ENCODE measurements at places on chromosomes 6 and 20.
A peak's percentile ranks its signal among the peaks of the same experiment; 100 is the strongest.

GRCh38 chr6:85679445-85680123, 36.9 kb upstream of the SYNCRIP start:
- DNase-seq, result no peak

DNA sequence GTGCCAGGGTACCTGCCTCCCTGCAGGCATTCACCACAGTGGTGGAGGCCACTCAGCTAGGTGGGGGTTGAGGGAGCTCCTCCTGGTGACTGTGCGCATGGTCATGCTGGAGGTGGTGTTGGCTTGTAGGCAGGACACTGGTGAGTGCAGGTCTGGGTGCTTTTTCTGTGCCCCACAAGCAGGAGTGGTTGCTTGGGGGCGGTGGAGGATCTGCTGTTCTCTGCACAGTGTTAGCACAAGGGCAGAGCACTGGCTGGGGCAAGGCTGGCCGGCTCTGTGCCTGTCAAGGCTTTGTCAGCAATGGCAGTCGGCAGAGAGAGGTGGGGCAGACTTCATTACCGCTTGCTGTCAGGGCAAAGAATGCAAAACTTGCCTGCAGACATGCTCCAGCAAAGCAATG, 632.1 kb upstream of the ID4 start:
- no peak for DNase-seq

DNA sequence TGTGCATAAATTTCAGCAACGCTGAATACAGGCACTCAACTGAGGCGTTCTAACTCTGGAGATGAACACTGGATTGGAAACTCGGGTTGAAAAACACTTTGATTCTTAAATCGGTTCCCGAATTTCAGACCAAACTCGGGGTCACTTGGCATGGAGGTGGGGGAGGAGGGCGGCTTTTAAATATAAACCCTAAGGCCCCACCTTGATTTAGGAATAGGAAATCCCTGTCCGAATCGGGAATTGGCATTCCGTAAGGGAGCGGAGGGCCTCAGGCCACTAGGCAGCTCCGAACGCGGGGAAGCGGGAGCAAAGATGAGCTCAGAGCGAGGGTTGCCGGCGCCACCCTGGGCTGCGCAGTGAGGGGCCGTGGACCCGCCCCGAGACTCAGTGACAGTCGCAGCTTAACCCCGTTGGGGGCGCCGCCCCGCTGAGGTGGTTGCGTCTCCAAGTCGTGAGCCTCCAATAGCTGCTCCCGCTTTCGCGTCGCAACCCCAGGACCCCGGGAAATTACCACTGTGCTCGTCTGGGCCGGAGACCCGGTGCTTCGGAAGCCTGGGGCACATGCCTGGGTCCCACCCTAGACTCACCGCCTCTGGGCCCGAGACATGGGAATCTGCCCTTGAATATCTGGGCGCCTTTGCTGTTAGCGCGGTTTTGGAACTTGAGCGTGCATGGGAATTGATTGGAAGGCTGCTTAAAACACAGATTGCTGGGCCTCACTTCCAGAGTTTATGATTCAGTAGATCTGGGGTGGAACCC, 4.6 kb upstream of the SIM1 start:
- DNase-seq, result no peak

DNA sequence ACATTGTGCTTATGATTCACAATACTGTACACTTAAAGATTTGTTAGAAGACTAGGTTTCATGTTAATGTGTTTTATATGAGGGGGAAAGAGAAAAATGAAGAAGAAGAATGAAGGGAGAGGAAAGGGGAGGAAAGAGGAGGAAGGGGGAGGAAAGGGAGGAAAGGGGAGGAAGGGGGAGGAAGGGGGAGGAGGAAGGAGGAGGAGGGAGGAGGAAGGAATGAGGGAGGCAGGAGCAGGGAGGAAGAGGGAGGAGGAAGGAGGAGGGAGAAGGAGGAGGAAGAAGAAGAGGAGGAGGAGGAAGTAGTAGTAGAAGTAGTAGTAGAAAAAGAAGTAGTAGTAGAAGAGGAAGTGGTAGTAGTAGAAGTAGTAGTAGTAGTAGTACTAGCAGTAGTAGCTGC, 70.6 kb downstream of the COL21A1 start:
- DNase-seq, result no peak

DNA sequence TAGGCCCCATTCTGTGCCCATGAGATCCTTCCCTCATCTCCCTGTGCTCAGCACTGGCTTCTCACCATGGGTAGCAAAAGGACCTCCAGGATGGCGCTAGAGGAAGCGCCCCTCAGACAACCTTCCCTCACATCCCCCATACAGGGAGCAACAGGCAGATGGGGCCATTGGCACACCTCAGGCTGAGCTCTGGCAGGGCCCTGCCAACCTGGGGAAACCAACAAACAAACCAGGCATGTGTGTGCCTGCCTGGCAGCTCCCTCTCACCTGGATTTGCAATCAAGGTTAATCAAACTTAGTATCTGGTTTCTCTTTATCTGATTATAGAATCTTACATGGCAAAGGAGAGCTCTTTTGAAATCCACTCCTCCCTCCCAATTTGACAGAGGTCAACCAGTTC, 134.9 kb downstream of the SLC23A2 start:
- no peak for DNase-seq

- DNase-seq, result no peak
Observed at GRCh38 chr6:118495485-118496280, 52.4 kb upstream of the PLN start.

- DNase-seq, result no peak
Observed at GRCh38 chr20:40997116-40997515, 31.5 kb upstream of the TOP1 start.

DNA sequence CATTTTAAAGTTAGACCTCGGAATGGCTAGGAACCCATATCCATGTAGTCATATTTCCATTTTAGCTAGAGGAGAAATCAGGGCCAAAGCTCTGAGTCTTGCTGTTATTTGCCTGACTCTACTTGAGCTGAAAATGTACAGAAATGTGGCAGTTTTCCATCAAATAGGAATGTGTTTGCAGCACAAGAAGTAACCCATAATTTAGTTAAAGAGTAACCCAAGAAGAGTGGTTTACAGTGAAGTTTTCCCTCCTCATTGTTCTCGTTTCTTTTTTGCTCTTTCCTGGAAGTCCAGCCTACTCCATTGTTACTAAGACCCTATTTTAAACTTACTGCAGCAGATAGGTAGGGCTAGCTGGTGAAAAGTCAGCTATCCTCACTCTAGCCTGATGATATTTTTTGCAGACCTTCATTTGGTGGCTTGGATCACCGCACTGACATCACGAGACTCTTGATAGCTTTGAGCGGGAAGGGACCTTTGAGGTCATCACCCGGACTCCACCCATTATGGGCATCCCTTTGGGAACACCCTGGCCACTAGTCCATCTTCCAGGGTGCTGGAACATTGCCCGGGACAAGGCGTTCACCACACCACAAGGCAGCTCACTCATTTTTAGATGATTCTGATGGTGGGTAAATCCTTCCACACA, 28.0 kb upstream of the ADGRF5 start:
- no peak for DNase-seq

DNA sequence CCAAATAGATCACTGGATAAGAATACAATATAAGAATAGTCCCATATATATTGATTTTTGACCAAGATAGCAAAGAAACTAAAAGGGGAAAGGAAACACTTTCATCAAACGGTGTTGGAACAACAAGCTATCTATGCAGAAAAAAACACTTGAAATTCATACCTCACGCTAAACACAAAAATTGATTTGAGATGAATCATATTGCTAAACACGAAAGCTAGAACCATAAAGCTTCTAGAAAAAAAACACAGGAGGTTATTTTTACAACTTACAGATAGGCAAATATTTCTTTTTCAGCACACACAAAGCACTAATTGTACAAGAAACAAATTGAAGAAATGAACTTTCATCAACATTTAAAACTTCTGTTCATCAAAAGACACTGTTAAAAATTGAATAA, 36.7 kb upstream of the TMEM14A start:
- no peak for DNase-seq

- DNase-seq, result no peak
Observed at GRCh38 chr20:33896509-33896908, 85.4 kb downstream of the CHMP4B start.

GRCh38 chr6:162512744-162513143, 214.8 kb downstream of the PRKN start:
- DNase-seq, result no peak

DNA sequence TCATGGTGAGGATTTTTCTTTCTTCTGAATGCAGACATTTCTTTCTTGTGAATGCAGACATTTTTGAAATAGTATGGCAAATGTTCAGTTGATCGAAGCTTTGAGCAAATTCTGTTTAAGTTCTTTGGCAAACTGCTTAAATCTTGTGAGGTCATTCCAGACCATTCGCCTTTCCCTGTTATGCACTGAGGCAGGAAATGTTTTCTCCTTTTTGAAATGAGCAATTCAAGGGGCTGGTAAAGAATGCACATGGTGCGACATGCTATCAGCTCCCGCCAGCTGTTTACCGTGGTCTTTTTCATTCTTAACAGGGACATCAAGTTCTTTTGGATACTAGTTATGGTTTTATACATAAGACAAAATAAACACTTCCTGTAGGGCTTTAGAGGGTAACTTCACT, 112.0 kb upstream of the CCN2 start:
- no peak for DNase-seq

DNA sequence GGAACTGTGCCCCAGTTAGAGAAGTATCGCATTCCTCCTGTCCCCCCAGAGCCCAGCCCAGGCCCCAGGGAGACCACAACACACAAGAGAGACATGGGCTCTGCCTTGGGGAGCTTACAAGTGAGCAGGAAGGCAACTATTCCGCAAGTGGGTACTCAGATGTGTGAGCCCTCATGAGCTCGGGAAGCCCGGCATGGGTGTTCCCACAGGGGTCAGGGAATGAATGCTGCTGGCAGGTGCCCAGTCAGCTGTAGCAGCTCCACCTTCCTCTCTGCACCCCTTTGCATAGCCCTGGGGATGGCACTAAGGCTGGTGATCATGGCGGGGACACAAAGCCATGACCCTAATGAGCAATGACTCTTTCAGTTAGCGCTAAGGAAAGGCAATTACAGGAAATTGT, 194.1 kb downstream of the SYNDIG1 start:
- DNase-seq, result peak; percentile 58

DNA sequence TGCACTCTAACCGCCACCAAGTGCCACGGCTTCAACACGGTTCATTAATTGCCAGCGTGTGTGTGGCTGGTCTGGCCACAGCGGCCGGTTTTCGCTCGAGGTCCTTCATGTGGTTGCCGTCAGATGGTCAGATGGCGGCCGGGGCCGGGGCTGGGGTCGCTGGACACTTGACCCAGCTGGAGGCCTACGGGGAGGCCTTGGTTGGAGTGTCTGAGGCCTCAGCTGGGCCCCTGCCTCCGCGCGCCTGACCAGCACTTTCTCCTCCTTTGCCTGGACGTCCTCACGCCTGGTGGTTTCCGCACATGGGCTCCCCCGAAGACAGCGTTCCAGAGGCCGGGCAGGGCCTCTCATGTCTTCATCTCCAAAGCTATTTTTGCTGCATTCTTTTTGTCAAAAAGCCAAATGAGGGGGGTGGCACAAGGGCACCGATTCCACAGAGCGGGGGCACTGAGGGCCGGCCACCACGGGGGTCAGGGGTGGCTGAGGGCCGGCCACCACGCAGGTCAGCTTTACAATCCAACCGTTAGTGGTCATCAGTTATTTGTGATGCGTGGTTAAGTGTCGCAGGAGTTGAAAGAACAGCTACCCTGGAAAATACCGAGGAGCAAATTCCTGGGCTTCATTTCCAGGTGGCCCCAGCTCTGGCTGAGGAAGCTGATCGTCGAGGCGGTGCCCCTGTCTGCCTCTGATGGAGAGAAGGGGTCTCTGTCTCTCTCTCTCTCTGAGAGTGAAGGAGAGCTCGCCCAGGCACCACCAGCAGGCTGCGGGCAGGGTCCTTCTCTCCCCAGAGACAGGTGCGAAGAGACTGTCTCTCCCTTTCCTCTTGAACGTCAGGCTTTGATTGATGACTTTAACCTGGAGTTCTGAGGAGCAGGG, 50.5 kb upstream of the FRMD1 start:
- no peak for DNase-seq

GRCh38 chr6:107917451-107918375, 40.3 kb downstream of the SEC63 start:
- DNase-seq, result no peak

DNA sequence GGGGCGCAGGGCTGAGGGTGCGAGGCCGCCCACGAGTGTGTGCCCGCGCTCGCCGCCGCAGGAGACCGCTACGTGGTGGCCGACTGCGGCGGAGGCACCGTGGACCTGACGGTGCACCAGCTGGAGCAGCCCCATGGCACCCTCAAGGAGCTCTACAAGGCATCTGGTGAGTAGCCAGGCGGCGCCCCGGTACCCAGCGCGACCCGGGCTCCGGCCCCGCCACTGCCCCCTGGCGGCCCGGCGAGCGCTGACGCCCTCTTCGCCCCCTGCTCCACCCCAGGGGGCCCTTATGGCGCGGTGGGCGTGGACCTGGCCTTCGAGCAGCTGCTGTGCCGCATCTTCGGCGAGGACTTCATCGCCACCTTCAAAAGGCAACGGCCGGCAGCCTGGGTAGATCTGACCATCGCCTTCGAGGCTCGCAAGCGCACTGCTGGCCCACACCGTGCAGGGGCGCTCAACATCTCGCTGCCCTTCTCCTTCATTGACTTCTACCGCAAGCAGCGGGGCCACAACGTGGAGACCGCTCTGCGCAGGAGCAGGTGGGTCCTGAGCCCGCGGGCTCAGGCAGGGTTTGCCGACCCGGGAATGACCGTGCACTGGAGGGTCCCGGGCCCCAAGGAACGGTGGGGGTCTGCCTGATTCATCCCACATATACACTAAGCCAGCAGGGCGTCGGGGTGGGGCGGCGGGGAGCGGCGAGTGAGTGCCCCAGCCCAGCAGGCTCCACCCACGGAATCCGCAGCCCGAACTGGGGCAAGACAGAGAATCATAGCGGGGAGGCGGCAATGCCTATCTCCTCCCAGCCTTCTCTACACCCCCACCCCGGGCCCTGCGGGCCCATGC, 17.4 kb downstream of the HSPA12B start:
- DNase-seq, result peak; percentile 60

DNA sequence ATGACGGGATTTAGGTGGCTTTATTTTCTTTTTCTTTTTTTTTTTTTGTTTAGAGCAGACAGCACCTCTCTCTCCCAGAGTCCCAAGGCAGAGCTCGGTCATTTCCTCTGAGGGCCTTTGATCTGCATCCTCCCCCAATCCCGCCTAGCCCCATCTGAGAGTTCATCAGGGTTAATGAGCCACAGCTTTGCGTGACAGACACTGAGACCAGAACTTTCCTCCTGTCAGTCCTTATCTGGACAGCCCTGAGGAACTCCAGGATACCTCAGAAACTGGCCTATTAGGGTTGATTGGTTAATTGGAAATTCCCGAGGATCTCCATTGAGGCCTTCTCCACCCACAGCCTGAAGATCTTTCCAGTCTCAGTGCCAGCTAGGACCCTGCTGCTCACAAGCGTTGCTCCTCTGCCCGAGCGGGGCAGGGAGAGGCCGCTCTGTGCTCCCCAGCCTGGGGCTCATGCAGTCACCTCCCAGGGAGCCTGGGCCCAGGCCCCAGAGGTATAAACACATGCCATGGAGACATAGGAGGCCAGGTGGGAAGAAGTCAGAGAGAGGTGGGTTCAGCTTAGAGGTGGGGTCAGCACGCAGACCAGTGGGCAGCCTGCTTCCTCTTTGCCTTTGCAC, 1.4 kb upstream of the LRRN4 start:
- DNase-seq, result no peak

- DNase-seq, result no peak
Observed at GRCh38 chr20:13996265-13996664, 949 bp downstream of the MACROD2 start.

GRCh38 chr6:33488339-33488738, 34.0 kb downstream of the ZBTB9 start:
- DNase-seq, result no peak

- no peak for DNase-seq
Observed at GRCh38 chr20:9301129-9302090, 213.0 kb upstream of the LAMP5 start.
